ENCODE measurements at places on chromosomes 12 and 14. TPM values are rescaled to one million over a fixed set of nuclear protein-coding genes. Genes with fewer than 3 reads are reported as not detected.

The TAS2R42 gene
- total RNA-seq, result not detected

The KIF5A gene
- 0.12 TPM for total RNA-seq

The ATN1 gene
- total RNA-seq, result 122 TPM

The EXD2 gene
- total RNA-seq, result 18.6 TPM

The KRT85 gene
- not detected for total RNA-seq

Measured in endothelial cell of umbilical vein (primary cell).